ENCODE measurements at places on chromosomes 5 and 9. TPM values are rescaled to one million over a fixed set of nuclear protein-coding genes. Genes with fewer than 3 reads are reported as not detected.

Gene NTRK2
- total RNA-seq = 59.9 TPM

Gene GPR150
- 3.0 TPM for total RNA-seq

Gene FGD3
- 7.4 TPM for total RNA-seq

DNA sequence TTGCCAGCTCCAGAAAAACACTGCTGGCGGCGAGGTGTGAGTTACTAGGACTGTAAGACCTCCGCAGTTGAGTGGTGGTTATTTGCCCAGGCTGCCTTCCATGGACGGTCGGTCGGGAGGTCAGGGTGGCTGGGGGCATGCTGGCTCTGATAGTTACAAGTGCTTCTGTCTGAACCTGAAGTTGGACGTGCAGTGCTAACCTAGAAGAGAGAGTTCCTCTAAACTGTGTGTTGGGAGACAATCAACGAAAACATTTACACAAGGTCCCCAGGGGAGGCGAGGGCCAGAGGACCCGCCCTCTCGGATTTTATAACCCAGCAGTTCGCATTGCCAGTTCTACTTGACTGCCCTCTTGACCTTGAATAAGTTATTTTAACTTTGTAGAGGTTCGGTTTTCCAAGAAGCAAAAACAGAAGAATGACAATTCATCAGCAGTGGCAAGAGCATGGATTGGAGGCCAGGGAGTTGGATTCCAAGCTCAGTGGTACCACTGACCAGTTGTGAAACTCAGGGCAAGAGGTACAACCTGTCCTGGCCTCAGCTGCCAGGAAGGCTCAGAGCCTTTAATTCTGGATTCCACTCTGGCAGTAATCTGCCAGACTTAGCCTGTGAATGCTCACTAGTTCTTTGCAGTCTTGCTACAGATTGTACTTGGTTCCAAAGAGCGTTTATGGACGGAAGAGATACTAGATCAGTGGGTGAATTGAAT, 28.7 kb upstream of the PDE8B start:
- H3K4me1 ChIP-seq = no peaks in the 10 kb centered on the region
- no peaks in the 10 kb centered on the region for H3K36me3 ChIP-seq
- peak; percentile 23 for DNase-seq
- H3K27ac ChIP-seq = no peak overlapping the region
- peaks cover 30% of the 10 kb centered on the region for H3K27me3 ChIP-seq
- no peak overlapping the region for H3K4me3 ChIP-seq

GRCh38 chr9:37955781-37956422, 52.0 kb upstream of the SLC25A51 start:
- H3K36me3 ChIP-seq = no peaks in the 10 kb centered on the region
- no peaks in the 10 kb centered on the region for H3K27me3 ChIP-seq
- no peaks in the 10 kb centered on the region for H3K4me1 ChIP-seq
- no peak for DNase-seq

DNA sequence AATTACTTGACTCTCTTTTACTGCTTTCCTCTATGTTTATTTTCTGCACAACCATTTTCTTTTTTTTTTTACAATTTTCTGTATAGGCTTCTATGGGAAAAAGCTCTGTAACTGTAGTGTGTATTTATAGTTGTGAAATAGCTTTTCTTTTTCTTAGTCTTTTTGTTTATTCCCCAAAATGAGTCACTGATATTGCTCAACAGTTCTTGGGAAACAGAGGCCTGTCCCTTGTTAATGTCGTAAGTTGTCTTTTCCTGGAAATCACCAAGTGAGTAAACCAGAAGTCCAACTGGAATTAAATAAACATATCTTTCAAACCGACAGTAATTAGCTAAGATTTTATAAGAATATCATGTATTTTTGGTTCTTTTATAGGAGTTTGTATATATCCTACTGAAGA, 325.1 kb upstream of the PRR16 start:
- no peaks in the 10 kb centered on the region for H3K4me1 ChIP-seq
- no peak for DNase-seq
- H3K27ac ChIP-seq = no peak overlapping the region

- H3K36me3 ChIP-seq = no peaks in the 10 kb centered on the region
- DNase-seq = no peak
- H3K4me1 ChIP-seq = no peaks in the 10 kb centered on the region
- H3K4me3 ChIP-seq = no peak overlapping the region
- no peaks in the 10 kb centered on the region for H3K27me3 ChIP-seq
Observed at GRCh38 chr9:116701940-116702642, 15.0 kb downstream of the TRIM32 start.

GRCh38 chr5:54671681-54672080, 154.1 kb downstream of the SNX18 start:
- peak overlapping the region; percentile 56 for H3K27ac ChIP-seq
- H3K4me3 ChIP-seq = no peak overlapping the region

DNA sequence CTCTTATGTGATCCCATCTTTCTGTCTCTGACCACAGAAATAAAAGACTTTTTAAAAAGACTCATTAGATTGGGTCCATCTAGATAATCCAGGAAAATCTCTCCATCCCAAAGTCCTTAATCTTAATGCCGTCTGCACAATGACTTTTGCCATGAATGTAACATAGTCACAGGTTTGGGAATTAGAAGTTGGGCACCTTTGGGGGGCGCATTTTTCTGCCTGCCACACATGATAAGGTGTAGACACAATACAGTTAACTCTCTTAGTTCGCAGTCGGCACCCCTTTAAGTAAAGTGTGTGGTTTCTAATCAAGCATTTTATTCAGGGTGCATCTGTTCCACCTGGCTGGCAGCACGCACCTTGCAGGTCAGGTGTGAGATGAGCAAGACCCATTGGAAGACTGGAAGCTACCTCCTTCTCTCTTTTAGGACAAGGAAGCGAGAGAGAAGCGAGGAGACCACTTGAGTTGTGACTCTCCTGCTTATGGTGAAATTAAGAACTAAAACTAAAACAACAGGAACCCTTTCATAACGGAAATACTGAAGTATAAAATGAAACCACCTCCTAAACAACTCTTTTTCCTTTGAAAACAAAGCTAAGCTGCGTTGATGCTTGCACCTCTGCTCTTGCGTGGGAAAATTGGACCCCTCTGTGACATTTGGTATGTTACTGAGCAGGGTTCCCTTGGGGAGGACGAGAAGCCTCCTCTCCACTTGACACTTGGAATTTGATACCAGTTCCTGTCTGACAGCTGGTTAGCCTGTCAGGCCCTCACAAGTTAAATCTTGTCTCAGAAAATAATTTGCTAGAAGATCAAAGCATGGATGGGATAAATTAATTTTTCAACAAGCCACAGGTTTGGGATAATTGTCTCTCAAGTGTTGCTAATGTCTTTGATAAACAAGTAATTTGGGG, 304.6 kb upstream of the DMRT1 start:
- no peaks in the 10 kb centered on the region for H3K27me3 ChIP-seq
- H3K4me3 ChIP-seq = no peak overlapping the region
- no peak for DNase-seq
- no peak overlapping the region for H3K27ac ChIP-seq
- H3K4me1 ChIP-seq = peaks cover 23% of the 10 kb centered on the region
- no peaks in the 10 kb centered on the region for H3K36me3 ChIP-seq

GRCh38 chr5:180519098-180519497, 24.9 kb downstream of the CNOT6 start:
- no peaks in the 10 kb centered on the region for H3K4me1 ChIP-seq
- H3K27ac ChIP-seq = no peak overlapping the region
- no peaks in the 10 kb centered on the region for H3K27me3 ChIP-seq
- no peak for DNase-seq
- H3K36me3 ChIP-seq = no peaks in the 10 kb centered on the region

All from tibial nerve (tissue), 4 donors.